Large intestine (tissue), 12 donors: ENCODE measurements at places on chromosomes 7 and 10.

DNA sequence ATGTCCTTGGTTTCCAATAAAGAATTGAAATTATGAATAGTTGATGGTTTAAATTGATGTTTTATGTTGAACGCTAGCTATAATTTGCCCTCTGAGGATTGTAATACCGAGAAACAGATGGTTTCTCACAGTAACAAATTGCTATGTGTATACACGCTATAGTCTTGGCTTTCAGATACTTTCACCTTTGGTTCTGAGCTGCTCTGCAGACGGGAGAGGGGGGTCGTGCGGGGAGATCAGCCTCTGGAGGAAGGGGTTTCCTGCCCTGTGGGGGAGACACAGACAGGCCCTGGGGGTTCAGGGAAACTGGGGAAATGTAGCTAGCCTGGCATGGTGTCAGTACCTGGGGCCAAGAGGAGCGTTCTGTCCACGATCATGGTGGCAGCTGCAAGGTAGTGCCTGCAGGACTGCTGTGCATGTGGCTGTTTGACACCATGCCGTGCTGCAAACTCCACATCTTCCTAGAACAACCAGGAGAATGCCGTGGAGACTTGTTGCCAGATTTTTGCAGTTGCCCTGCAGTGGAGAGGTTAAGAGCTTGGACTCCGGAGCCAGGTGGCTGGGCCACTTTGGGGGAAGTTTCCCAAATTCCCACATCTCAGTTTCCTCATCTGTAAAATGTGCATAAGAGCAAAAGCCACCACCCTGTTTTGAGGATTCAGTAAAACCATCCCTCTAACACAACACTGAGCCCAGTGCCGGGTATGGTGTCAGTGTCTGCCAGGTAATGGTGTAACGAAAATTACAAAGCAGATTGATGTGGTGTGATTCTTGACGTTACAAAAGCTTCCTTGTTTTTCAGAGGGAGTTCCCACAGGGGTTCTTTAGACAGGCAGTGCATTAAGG, 167.9 kb downstream of the CUX1 start:
- DNase-seq: no peak
- peaks cover 10% of the 10 kb centered on the region for H3K36me3 ChIP-seq
- no peaks in the 10 kb centered on the region for H3K27me3 ChIP-seq
- H3K27ac ChIP-seq: no peak overlapping the region

DNA sequence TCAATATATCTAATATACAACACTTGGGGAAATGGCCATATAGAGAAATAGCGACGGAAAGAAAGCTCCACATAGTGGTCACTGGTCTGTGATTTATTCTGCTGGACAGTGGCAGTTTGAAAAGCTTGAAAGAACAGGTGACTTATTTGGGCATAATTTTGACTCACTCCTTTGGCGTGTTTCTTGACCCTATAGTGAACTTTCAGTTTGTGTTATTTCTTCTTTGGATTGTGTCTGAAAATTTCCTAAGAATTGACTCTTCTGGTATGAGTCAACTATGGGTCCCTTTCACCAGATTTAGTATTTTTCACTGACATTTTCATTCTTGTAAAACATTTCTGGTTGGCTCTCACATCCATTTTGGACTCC, 25.8 kb upstream of the IMMP2L start:
- H3K4me1 ChIP-seq: no peaks in the 10 kb centered on the region
- no peak overlapping the region for H3K4me3 ChIP-seq
- no peaks in the 10 kb centered on the region for H3K36me3 ChIP-seq
- H3K27me3 ChIP-seq: no peaks in the 10 kb centered on the region
- H3K27ac ChIP-seq: no peak overlapping the region

DNA sequence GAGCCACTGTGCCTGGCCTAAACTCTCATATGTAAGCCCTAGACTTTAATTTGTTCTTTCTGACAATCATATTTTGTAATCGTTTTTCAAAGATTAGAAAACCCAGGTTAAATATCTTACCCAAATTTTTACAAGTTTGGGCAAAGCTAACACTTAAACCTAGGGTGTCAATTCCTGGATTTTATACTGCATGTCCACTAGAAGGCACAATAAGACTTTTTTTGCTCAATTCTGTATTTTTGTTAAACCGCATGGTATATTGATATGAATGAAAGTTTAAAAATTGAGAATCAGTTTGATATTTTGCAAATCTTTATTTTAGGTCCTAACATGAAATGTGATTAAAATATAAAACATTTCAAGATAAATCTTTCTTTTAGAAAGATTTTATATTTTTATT, 29.3 kb downstream of the DYNC2I1 start:
- H3K27me3 ChIP-seq: no peaks in the 10 kb centered on the region
- no peak for DNase-seq
- H3K4me1 ChIP-seq: no peaks in the 10 kb centered on the region
- H3K4me3 ChIP-seq: no peak overlapping the region
- H3K36me3 ChIP-seq: peaks cover 41% of the 10 kb centered on the region

GRCh38 chr7:137130751-137131158, 212.8 kb downstream of the PTN start:
- H3K27me3 ChIP-seq: no peaks in the 10 kb centered on the region
- H3K27ac ChIP-seq: no peak overlapping the region
- no peak for DNase-seq
- no peaks in the 10 kb centered on the region for H3K4me1 ChIP-seq
- H3K36me3 ChIP-seq: no peaks in the 10 kb centered on the region

- no peak overlapping the region for H3K27ac ChIP-seq
- no peaks in the 10 kb centered on the region for H3K27me3 ChIP-seq
- no peaks in the 10 kb centered on the region for H3K4me1 ChIP-seq
- no peaks in the 10 kb centered on the region for H3K36me3 ChIP-seq
- peak; percentile 51 for DNase-seq
Observed at GRCh38 chr7:36487756-36488336, 98.2 kb downstream of the ANLN start.

GRCh38 chr10:101018600-101019439, 12.1 kb downstream of the PDZD7 start:
- H3K27me3 ChIP-seq: peaks cover 4% of the 10 kb centered on the region

DNA sequence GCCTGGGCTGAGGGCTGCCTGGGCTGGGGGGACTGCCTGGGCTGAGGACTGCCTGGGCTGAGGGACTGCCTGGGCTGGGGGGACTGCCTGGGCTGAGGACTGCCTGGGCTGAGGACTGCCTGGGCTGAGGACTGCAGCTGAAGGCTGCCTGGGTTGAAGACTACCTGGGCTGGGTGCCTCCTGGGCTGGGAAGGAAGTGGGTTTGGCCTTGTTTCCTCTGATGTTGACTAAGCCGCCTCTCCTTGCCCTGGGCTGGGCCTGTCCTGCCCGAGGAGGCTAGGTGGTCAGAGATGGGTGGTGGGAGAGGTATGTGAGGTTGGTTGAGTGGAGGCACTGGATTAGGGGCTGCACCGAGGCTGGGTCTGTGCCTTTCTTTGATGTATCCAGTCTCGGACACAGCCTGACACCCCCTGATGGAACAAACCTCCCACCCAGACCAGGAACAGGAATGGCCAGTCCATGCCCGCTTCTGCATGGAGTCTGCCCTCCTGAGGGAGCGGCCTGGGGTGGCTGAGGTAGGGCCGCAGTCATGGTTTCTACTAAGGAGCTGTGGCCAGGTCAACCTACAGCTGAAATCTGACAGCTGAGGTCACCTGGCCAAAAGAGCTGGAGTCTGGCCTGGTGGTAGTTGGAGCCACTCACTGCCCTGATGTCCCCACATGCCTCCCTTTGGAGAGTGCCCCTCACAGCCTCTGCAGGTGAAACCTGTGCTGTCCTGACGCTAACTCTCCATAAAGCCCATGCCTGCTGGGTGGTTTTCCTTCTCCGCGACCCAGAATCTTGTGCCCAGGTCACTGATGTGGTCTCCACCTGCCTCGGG, 22.3 kb downstream of the SCART1 start:
- H3K27ac ChIP-seq: no peak overlapping the region
- no peak overlapping the region for H3K4me3 ChIP-seq
- H3K4me1 ChIP-seq: no peaks in the 10 kb centered on the region

GRCh38 chr10:67520924-67521520, 175.0 kb downstream of the CTNNA3 start:
- H3K27me3 ChIP-seq: no peaks in the 10 kb centered on the region
- H3K4me1 ChIP-seq: no peaks in the 10 kb centered on the region
- H3K27ac ChIP-seq: no peak overlapping the region
- peak; percentile 38 for DNase-seq
- H3K4me3 ChIP-seq: no peak overlapping the region

DNA sequence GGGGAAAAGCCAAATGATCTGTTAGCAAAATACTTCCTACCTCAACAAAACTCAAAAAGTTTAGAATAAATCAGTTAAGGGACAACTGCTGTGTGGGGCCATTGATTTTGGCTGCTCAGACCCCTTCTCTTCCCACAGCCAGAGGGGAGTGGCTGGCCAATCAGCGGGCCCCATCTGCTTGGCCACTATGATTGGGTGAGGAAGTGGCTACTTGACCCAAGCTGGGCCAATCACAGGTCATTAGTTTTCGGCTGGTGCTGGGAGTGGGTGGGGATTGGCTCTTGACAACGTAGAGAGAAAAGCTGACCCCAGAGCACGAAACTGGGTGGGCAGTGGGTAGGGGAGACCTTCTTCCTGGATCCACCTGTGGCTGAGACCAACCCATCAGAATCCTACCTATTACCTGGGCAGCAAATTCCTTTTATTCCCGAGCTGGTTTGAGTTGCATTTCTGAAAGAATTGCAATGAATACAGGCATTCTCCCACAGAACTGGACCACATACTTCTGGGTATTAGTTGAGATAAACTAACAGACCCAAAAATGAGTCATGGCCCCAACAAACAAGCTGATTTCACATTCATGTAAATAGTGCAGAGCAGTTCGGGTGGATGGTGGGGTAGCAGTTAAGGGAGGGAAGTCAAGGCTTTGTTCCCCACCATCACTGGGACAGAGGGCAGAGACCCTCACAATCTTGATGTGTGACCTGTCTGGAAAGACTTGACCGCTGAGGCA, 35.6 kb upstream of the HMX3 start:
- H3K27me3 ChIP-seq: peaks cover 3% of the 10 kb centered on the region
- no peaks in the 10 kb centered on the region for H3K36me3 ChIP-seq
- H3K4me1 ChIP-seq: no peaks in the 10 kb centered on the region
- no peak for DNase-seq

GRCh38 chr7:35647171-35647574, 47.8 kb downstream of the HERPUD2 start:
- H3K27ac ChIP-seq: no peak overlapping the region
- peaks cover 12% of the 10 kb centered on the region for H3K4me1 ChIP-seq
- no peaks in the 10 kb centered on the region for H3K27me3 ChIP-seq
- DNase-seq: peak; percentile 52
- H3K4me3 ChIP-seq: no peak overlapping the region

GRCh38 chr7:85554236-85555178, 367.7 kb upstream of the SEMA3D start:
- no peaks in the 10 kb centered on the region for H3K27me3 ChIP-seq
- H3K36me3 ChIP-seq: no peaks in the 10 kb centered on the region
- H3K27ac ChIP-seq: no peak overlapping the region
- peak; percentile 26 for DNase-seq
- no peak overlapping the region for H3K4me3 ChIP-seq
- no peaks in the 10 kb centered on the region for H3K4me1 ChIP-seq
